ENCODE measurements at places on chromosomes 4 and X.

DNA sequence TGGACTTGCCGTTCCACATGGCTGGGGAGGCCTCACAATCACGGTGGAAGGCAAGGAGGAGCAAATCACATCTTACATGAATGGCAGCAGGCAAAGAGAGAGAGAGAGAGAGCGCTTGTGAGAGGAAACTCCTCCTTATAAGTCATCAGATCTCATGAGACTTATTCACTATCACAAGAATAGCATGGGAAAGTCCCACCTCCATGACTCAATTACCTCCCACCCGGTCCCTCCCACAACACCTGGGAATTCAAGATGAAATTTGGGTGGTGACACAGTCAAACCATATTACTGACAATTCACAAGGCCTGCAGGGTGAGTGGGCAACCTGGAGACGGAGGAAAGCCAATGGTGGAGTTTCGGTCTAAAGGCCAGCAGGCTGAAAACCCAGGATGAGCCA is 394.3 kb upstream of the TRAM1L1 start:
- DNase-seq = no peak

DNA sequence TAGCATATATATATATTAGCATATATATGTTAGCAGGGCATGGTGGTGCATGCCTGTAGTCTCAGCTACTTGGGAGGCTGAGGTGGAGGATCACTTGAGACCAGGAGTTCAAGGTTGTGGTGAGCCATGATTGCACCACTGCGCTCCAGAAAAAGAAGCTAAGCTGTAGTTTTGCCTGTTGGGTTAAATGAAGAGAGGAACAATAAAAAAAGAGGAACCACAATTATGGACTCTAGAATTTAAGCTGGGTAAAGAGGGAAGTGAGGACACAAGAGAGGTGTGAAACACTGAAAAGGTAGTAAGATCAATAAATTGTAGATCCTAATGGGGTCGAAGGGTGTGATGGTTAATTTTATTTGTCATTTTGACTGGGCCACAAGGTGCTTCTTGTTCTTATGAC is 40.5 kb upstream of the HSD17B10 start:
- no peak for DNase-seq

DNA sequence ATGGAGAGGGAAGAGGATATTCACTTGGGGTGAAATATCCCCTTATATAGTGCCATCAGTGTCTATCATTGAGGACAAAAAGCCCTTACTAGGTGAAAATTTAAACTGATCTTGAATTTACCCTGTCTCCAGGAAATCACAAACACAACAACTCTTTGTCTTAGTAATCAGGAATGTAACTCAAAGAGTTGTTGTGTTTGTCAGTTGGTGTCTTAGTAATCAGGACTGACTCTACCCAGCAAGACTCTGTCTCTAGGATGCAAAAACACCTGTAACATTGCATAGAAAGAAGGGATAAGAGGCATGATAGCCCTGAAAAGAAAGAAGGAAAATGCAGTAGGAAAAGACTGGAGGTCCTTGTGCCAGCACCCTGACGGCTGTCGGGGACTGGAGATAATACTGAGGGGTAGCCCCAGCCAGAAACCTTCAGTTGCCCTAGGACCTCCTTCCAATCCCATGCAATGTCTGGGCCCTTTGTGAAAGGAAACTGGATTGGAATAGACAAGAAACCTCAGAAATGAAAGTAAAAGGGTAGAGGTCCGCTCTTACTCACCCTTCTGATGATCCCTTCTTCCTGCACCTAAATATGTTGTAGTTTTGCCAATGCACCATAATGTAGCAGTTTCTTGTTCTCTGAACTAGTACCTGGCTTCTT is 45.3 kb downstream of the HMGB2 start:
- no peak for DNase-seq

DNA sequence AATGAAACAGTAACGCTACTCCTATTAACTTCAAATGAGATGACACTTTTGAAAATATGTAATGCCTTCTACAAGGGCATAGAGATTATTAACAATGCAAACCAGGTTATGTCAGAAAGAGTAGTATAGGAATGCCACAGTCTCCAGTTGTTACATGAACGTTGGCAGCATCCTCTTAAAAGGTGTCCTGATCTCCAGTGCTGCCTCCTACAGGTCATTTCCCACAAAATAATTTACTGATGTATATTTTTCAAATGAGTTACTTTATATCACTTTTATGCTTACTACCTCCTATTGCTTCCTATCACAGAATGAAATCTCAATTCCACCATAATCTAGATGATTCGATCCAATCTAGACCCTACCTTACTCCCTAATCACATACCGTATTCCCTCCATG is 195.2 kb upstream of the EPHA5 start:
- DNase-seq = peak; percentile 7

- DNase-seq = peak; percentile 63
These were observed 75.0 kb downstream of the EVC start for GRCh38 chr4:5785806-5786680.

Measured in dermis microvascular lymphatic vessel endothelial cell (primary cell).